ENCODE measurements at places on chromosomes 2 and 18.

DNA sequence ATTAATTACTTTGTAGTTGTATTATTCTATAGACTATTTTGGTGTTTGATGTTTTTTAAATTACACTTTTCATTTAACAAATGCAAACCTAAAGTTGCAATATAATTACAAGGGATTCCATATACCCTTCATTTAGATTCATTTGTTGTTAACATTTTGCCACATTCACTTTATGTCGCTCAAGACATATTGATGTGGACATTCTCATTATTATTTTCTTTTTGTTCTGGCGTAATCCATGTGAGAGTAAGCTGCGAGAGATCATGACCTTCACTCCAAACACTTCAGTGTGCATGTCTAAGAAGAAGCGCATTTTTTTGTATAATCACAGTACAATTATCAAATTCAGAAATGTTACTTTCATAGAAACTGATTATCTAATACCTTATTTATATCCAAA, 280.6 kb downstream of the CALCRL start:
- no peak for DNase-seq

DNA sequence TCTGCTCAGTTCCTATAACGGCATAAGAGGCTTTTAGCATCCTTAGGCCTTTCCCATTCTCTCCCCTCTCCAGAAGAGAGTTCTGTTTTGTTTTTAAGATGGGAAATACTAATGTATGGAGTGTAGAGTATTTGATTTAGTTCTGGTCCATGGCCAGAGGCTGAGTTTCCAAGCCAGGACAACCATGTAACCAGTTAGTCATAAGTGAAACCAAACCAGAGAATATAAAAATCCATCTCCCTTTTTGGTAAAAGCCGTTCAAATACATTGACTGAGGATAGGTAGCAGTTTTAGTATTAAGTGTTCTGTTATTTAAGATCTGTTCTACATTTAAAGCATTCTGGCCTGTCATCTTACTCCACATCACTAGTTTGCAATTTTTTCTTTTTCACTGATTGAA, 3.1 kb downstream of the PSMD1 start:
- no peak for DNase-seq

DNA sequence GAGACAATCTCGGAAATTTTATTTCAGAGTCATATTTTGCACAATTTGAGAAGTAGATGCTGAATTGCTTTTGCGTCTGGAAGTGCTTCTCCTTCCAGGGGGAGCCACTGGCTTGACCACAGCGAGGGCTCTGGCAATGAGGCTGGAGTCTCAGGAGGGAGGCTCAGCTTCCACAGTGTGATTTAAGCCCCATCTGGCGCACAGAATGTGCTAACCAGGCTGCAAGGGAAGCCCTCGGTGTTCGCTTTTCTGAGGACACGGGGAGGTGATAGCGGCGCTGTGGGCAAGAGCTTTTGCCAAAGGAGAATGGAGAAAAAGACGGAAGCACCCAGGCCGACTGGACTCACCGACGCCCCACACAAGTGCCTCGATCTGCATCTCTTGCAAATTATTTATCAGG, 52.4 kb downstream of the ADI1 start:
- no peak for DNase-seq

GRCh38 chr2:215439980-215440512, 4.2 kb upstream of the FN1 start:
- no peak for DNase-seq

DNA sequence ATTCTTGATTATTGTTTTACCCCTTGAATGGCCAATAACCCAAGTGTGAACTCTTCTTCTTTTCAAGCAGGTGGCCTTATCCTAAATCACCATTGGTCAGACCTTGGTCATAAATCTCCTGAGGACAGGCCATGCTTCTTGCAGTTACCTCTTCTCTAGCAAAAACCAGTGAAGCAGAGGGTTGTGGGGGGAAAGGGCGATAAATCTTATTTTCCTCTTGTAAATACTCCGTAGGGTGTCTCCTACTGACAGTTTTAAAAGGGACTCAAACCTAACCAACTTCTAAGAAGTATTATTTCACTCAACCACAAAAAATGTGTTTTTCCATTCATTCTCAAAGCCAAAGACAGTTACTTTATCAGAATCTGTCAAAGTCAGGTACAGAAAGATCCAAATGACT, 168.1 kb upstream of the RMP24 start:
- DNase-seq, result no peak

DNA sequence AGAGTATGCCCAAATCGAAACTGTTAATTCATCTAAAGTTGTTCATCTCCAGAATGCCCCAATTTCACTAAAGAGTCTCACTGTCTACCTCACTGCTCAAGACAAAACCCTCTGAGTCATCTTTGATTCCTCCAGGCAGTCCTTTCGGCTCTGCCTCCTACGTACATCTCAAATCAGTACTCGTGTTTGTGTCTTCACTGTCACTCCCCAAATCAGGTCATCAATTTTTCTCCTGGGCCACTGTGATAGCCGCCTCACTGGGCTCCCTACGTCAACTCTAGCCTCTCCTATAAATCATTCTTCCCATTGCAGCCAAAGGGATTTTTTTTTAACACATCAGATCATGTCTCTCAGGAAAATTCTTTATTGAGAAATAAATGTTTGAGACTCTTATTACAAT, 42.1 kb upstream of the TTC39C start:
- DNase-seq, result peak; percentile 70

- peak; percentile 41 for DNase-seq
Measured at GRCh38 chr2:197705912-197706838, 1.0 kb downstream of the MARS2 start.

- no peak for DNase-seq
Measured at GRCh38 chr2:160931531-160931930, 228.7 kb upstream of the TANK start.

DNA sequence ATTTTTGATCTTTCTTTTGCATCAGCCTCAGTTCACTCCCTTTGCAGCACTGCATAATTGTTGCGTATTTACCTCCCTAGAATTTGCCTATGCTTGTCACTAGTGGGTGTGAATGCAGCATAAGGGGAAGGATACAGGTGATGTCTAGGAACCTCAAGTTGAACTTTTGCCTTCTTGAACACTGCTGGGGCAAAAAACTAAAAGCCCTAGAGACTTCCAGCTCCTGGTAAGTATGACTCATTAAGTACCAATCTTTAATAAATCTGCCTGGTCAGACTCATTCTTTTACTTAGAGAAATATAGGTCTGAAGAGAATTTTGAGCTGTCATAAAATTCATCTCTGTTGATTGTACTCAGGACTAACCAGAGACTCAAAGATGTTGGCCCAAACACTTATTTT, 547.3 kb upstream of the FANCL start:
- no peak for DNase-seq

DNA sequence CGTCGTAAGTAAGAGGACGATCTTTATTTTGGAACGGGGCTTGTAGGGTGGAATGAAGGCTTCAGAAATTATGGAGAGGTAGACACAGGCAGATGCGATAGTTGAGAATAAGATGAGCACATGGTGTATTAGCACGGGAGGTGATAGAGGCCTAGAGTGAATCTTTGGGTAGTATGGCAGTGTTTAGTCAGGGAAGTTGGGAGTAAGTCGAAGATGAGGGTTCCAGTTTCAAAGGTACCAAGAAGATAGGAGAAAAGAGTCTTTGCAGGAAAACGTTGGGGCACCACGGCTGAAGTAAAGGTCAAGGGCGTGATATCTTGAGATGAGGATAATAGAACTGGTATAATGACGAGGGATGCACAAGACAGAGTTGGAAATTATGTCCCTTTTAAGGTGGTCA, 654 bp downstream of the PIK3C3 start:
- DNase-seq, result no peak

DNA sequence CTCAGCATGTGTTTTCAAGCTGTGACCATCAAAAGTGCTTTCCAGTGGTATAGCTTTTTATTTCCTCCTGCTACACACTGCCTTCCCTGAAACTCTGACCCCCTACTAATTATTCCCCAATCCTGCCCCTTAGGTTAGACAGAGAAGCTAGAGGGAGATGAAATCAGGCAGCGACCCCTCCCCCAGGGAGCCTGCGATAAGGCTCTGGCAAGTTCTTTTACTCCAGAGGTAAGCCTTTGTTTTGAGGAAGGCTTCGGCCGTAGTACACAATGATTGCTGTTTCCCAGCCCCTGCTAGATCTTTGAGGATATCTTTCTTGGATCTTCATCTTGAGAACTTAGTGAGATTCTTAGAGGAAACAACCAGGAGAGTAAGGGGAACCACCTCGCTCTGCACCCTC, 33.5 kb upstream of the NOL4 start:
- no peak for DNase-seq

DNA sequence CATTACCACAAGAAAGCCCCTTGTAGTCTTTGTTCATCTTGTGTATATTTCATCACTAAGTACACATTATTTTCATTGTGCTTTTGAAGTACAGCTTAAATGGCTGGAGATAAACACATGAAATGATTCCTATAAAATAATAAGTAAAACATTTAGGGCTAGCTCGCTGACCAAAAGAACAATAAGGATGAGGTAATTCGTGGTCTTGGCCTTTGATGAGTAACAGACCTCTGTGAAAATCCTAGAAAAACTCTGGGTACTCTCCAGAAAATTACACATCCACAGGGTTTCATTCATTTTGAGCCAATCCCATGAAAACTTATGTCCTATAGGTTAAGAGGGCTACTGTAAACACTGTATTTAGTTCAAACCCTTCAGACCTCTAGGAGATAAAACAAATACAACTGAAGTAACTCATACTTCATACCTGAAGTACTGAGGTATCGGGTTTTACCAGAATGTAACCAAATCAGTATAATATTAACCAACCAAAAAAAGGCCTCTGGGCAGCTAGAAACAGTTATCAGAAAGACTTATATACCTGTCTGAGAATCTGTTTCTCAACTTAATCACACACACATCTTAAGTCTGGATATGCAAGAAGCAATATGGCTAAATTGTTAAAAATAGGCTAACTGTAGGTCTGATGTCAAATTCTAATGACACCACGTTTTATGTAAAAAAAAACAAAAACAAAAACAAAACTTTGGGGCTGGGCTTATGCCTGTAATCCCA, 31.0 kb downstream of the CFAP36 start:
- no peak for DNase-seq
